Endodermal cell (in vitro differentiated cells): ENCODE measurements at places on chromosomes 6 and 20.
A peak's percentile ranks its signal among the peaks of the same experiment; 100 is the strongest.

GRCh38 chr6:49530141-49530776 is 20.2 kb upstream of the C6orf141 start:
- no peak for DNase-seq

DNA sequence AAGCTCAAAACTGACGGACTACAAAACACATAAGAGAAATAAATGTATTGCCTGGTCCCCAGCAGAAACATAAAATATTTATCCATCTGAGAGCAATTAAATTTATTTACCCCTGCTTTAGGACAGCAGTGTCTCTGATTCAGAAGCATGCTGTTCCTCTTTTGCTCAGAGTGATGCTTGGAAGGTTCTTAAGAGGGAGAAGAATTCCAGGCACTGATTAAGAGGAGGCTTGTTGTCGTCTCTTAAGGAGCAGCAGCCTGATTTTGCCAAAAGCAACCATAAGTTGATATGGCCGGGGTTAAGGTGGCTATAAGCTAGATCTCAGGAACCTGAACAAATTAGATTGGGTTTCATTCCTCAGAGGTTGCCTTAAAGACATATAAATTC is 25.8 kb downstream of the CAP2 start:
- no peak for DNase-seq

DNA sequence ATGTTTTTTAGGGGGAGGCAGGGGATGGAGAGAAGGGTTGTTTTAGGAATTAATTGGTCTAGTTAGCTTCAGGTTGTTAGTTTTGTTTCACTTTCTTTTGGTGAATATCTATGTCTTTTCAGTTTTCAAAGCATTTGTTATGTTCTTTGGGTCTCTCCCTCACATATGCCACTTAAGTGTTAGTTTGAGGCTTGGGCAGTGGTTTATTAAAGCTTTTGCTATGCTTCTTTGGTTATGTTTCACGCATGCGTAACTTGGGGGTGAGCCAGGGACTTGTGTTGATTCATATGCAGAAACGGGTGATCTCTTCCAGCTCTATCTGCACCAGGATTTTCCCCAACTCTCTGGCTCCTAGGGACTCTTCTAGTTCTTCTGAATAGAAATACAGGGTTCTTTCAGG is 11.4 kb upstream of the MMS22L start:
- DNase-seq = no peak

DNA sequence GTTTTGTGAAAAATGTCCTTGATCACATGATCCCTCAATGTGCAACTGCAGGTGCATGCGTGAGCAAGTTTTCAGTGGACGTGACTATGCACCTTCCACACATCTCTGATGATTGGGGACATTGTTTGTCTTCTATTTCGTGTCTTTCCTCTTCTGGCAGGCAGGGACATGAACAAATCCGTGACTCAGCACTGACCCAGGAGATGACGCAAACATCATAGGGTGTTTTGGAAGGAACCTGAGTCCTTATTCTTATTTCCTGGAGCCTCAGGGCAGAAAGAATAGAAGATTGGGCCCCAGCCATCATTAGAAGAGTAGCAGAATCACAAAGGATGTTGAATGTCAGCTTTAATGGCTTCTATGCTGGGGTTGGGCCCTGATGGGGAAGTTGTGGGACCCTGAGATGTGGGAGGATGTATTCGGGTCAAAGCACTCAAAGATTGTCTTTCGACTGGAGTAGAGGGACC is 11.9 kb upstream of the SIRPD start:
- DNase-seq = no peak

GRCh38 chr6:112085286-112086065 is 1.8 kb downstream of the TUBE1 start:
- DNase-seq = no peak

GRCh38 chr20:57522380-57523140 is 2.4 kb downstream of the CTCFL start:
- no peak for DNase-seq

- no peak for DNase-seq
Observed at GRCh38 chr6:139112561-139112960, 22.3 kb upstream of the HECA start.

DNA sequence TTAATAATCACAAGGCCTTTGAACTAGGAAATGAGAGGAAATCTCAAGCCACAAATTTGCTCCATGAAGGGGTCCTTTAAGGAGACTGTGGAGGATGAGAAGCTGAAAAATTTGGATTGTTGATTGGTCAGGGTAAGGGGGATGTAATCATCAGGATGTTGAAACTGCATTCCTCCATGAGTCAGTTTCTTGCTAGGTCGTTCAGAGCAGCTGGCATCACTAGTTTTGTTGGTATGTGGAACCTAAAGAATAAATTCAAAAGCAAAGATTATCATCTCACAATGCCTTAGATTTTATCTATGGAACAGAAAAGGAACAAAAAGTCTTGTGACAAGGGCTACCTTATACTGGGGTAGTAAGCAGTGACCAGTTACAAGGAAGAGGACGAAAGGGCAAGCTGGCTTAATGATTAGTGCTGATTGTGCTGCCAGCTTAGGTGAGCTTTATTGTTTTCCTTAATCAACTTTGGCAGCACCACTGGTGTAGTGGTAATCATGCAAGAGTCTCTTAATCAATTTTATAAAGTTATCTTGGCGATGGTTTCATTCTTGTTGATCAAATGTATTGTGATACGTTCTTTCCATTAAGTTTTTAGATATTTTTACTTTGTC is 36.6 kb downstream of the CRISP2 start:
- DNase-seq = no peak

GRCh38 chr6:89692256-89692655 is 53.7 kb upstream of the LYRM2 start:
- peak; percentile 71 for DNase-seq

DNA sequence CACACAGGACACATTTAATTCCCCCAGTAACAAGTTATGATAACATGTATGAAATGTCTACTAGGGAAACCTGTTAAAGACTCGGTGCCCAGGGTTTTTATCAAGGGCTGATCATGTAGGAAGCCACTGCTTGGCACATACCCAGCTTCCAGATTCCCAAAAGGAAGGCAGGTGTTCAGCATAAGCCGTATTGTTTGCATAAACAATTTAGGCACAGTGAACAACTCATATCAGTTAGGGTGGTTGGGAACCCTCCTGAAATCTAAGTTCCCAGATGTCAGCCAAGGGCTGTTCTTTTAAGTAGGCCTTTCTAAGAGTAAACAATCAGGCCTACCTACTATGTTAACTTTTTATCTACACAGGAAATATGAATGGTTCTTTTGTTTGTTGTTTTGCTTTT is 74.1 kb downstream of the ASXL1 start:
- DNase-seq = no peak

DNA sequence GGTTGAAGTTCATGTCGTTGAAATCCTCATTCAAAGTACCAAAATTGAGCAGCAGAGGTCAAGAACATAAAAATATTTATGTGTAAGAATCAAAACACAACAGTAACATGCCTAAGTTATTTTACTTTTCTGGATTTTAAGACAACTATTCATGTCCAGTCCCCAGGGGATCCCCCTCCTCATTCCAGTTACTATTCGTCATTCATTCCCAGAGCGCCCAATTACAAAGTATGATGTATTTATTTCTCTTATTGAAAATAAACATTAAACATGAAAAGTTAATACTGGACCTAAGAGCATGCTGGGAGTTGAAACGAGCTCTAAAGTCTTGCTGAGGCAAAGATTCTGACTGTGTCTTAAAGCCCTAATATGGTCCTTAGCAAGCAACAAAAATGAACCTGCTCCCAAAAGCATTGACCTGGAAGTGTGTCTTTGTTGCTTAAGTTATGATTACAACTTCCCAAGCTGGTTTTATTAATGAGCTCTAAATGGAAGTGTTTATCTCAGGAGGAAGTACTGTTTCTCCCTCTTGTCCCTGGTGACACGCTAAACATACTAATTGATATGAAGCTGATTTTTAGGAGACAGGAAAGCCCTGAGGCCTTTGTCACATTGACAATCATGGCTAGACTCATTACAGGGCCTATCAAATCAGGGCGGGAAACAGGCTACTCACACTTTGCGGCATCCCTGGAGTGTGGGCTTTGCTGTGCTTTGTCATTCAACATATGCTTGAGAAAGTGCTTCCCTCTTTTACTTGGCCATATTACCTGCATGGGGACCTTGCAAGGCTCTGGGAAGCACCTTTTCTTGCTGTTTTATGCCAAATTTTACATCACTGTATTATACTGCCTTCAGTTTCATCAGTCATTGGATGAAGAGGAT is 192.2 kb upstream of the DTNBP1 start:
- DNase-seq = peak; percentile 79
